ENCODE measurements at places on chromosomes 5 and 9. TPM values are rescaled to one million over a fixed set of nuclear protein-coding genes. Genes with fewer than 3 reads are reported as not detected.

Gene QRFP
- not detected for total RNA-seq

Gene PDZD2
- total RNA-seq: 1.8 TPM

Gene LIFR
- 17.1 TPM for total RNA-seq

Gene C9orf50
- not detected for total RNA-seq

Gene NUDT2
- total RNA-seq: 31.1 TPM

Gene IRX1
- 22.1 TPM for total RNA-seq

Gene MEF2C
- total RNA-seq: 6.3 TPM

Gene DNAI1
- total RNA-seq: not detected

GRCh38 chr9:92158097-92158601 is 42.9 kb upstream of the SPTLC1 start:
- DNase-seq: no peak

GRCh38 chr5:107930891-107931290 is 260.2 kb upstream of the EFNA5 start:
- no peak for DNase-seq

DNA sequence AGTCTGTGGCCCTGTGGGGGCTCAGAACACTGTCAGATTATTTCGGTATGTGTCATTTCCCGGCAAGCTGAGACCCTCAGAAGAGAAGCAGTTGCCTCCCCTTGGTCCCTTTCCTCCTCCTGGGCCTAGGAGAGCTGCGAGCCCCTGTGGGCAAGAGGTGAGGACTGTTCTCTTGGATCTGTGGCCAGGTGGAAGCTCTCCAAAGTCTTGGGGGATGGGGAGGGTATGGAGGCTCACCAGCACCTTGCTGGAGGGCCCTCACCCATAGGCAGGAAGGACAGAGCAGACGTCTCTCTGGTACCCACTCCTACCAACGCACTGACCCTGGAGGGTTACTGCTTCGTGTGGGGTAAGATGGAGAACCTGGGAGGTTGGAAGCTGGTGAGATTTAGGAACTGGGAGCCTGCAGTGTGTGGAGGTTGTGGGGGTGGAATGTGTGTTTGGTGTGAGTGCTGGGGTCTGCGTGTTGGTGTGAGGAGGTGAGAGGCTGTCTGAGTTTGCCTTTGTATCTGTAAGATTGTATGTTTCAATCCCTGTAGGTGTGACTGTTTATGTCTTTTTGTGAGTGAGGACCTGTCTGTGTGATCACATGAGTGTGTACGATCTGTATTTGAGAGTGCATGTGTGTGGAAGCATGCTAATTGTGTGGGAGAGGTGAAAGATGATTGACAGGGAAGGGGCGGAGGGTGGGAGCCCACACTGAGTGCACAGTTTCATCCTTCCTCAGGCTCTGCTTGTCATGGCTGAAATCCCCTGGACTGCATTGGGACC is 52.4 kb upstream of the PSD2 start:
- no peak for DNase-seq

DNA sequence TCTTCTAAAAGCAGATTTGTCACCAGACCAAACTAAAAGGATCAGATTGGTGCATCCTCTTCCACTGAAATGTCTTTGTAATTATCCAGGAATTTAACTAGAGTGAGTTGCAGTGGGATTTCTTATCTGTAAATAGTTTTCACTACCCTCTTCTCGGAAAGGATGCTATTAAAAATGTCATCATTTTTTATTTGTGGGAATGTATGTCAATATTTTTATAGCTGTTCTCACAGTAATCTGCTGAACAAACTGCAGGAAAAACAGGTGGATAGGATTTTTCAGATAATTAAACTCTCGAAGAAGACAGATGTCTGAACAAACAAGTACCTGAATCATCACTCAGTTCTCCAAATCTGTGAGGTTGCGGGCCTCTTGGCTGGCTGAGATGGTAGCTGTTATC is 62.7 kb downstream of the RAB14 start:
- no peak for DNase-seq

DNA sequence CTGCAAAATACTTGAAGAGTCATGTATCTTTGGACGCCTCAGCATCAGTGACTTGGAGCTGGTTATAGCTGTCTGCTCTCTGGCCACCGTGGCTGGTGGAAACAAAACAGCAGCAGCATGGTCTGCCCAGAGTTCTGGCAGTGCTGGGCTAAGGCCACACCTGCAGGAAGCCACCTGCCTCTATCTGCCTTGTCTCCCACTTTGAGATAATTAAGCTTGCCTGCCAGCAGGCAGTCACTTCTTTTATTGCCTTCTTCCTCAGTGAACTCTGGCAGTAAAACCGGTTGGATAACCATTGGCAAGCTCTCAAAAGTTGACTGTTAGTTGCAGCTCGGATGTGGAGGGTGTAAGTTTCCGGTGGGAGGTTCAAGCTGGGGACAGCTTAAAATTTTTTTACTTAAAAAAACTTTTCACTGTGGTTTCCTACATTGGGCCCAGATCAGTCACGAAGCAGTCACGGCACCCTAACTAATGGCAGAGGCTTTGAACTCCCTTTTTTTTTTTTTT is 4.9 kb downstream of the SMIM3 start:
- peak; percentile 36 for DNase-seq

DNA sequence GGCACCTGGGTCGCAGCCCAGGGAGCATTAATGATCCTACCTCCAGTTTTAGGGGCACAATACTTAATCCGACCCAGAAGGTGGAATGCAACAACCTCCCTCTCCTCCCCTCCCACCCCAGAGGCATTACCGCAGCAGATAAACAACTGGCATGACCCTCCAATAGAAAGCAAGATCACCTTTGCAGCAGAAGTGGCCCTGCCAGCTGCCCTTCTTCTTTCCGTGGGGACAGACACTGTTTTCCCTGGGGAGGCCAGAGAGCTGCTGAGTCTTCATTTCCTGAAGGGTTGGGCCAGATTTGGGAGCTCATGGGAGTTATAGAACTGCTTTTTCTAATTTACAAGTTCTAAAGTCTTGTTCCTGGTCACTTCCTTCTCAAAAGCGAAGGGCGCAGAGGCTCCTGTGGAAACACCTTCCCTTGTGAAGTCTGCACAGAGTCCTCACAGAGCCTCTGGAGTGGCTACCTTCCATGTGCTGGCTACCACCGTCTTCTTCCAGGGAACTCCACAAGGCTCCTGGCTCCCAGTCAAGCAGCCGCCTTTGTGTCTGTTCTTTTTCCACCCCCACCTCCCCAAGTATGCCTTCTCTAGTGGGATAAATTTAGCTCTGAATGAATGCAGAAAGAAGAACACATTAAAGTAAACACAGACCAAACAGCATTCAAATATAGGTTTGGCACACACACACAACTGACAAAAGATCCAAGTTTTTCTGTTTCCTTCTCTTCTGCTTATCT is 8.0 kb upstream of the PALM2AKAP2 start:
- DNase-seq: no peak

DNA sequence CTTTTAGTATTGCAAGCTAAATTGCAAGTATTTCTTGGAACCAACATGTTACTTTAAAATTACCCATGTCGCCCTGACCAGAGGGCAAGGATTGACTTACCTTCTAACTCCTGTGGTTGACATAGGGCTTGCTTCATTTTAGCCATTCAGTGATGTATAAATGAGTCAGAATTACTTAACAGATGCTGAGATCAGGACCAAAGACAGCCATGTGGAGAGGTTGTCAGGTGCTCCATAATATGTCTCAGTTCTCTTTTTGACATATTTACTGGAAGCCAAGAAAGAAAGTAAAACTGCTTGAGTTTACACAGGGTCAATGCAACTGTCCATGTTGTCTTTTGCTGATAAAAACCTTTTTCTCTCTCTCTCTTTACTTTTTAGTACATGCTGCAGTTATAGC is 33.2 kb downstream of the F2RL2 start:
- DNase-seq: no peak

DNA sequence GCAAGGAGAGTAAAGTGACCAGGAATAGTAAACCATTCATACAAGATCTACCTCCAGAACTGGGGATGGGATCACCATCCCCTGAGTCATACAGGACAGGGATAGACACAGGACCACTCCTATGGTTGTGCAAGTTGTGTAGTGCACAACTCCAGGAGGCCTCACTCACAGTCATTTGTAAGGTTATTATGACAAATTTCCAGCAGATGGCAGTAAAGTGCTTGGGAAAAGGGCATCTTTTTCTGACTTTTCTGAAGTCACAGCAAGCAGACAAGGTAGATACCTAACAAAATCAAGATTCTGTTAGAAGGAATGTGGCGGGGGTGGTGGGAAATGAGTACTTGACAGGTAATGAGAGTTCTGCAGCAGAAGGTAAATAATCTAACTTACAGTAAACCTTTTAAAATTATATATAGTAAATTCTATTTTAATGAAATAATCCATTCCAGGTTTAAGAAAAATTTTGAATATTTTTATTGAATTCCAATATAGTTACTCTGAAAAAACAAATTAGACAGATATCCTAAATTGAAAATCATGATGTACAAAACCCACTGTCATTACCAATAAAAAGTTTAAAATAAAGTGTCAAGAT is 16.7 kb upstream of the KIF27 start:
- no peak for DNase-seq

GRCh38 chr9:33742519-33742918 is 52.8 kb upstream of the PRSS3 start:
- DNase-seq: no peak

- no peak for DNase-seq
Observed at GRCh38 chr5:21681911-21682310, 1171.2 kb downstream of the CDH12 start.

GRCh38 chr5:78362220-78362619 is 1.8 kb downstream of the SCAMP1 start:
- peak; percentile 38 for DNase-seq

GRCh38 chr5:33339413-33339812 is 101.4 kb upstream of the TARS1 start:
- no peak for DNase-seq

- DNase-seq: no peak
Observed at GRCh38 chr5:142678529-142678928, 7.4 kb downstream of the FGF1 start.

DNA sequence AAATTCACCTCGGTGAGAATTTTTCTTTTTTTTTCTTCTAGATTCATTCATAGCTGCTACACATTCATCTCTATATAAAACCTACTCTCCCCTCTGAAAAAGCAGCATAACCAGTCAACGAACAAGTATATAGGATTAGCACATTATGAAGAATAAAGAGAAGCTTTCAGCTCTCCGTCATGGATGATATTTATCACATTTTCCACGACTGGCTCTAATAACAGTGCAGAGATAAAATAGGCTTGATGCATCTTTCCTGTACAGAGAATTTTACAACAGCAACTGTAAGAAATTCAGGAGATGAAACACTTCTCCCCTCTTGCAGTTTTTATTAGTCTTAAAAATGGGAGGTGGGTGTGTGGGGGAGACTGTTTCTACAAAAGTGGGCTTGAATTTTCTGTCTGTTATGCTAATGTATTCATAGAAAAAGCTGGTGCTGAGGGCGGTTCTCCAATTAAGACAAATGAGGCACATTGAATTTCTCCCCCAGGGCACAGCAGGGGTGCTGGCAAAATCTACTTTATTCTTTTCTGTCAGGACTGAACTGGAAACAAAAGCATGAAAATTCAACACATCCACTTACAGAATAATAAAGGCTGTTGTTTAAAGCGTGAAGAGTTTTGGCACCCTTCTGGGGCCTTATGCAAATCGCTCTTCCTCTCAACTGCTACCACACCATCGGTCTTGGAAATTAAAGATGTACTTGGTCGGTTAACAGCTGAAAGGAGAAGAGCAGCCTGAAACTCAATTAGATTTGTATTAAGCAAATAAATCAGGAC is 233.9 kb upstream of the ZNF608 start:
- no peak for DNase-seq

DNA sequence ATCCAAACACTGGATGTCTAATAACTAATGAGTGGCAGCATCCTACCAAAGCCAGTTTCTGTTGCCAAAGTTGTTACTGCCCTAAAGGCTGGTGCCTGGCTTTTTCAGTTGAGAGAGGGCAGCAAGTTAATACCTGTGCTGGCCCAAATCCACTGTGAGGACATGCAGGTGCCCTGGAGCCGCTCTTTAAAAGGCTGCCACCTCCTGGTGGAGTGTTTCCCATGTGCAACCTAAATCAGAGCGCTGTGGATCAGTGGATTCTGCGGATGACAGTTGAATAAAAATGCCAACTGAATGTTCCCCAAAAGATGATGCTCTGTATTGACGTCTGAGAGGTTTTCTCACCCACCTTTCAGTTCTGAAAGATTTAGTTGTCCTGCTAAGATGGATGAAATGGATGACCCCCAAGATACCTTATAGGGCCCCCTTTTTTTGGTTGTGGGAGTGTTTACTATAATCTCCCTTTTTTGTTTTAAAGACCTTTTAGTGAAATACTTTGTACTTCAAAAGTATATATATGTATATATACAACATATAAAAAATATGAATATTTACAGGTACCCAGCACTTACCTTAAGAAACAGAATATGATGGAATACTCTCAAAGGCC is 146.4 kb downstream of the EGFLAM start:
- no peak for DNase-seq

DNA sequence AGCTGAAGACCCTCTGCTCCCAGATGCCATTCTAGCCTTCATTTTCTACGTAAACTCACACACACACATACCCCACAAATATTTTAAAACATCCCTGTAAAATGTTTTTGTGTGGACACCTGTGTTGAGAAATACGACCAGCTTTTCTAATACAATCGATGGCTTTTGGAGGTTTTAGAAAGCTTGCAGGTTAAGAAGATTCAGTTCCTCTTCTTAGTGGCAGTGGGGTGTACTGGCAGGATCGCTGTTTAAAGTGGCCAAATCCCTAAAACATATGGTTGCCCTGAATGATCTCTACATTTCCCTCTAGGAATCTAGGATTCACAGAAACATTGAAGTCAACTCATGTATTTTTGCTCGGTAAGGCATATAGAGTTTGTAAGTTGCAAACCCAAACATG is 236.3 kb downstream of the NSG2 start:
- DNase-seq: no peak

GRCh38 chr9:113293285-113293878 is 9.8 kb downstream of the RNF183 start:
- no peak for DNase-seq

GRCh38 chr5:52710972-52711596 is 76.6 kb upstream of the ITGA1 start:
- DNase-seq: no peak

GRCh38 chr9:120937127-120937526 is 10.5 kb upstream of the TRAF1 start:
- no peak for DNase-seq

DNA sequence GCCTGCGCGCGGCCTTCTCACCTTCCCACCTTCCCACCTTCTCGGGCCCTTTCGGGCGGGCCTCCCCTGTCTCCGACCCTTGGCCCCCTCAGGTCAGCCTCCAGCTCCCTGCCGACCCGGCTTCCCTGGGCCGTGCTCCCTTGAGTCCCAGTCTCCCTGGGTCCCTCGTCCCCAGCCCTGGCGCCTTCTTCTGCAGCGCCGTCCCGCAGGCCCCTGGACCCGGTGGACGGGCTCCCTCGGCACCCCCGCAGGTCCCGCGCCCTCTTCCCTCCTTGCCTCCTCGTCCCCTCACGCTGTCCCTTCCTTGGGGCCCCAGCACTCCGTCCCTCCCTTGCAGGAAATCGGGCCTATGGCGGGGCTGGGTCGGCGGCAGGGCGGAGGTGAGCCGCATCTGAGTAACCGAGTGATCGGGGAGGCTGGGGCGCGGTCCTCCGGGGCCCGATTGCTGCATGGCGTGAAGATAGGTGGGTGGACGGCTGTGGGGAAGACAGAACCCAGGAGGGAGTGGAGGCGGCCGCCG is 7.6 kb downstream of the ARPC5L start:
- no peak for DNase-seq
